ENCODE measurements at places on chromosomes 7 and 10.

DNA sequence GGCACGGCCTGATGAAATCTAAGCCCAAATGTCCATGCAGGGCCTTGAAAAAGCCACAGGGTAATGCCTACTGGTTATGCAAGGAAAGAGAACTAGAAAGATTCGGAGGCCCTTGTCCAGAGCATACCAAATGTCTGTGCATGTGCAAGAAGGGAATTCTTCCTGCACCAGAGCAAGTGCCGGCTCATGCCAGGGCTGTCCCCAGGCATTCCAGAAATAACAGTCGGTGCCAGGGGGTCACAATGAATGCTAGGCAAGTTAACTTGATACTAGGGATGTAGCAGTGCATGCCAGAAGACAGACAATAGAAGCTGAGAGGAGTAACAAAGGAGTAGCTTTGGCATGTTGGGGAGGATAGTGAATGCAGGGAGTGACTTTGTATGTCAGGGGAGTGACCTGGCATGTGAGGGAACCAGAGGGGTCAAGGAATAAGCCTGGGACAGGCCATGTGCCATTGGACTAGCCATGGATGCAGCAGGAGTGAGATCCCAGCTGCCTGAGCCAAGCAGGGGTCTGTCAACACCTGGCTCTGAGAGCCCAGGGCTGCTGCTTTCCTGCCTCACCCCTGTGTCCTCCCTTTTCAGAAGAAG, 119.5 kb upstream of the UNC5B start:
- DNase-seq = no peak

- no peak for DNase-seq
Observed at GRCh38 chr10:92124020-92124419, 166.9 kb downstream of the CPEB3 start.

DNA sequence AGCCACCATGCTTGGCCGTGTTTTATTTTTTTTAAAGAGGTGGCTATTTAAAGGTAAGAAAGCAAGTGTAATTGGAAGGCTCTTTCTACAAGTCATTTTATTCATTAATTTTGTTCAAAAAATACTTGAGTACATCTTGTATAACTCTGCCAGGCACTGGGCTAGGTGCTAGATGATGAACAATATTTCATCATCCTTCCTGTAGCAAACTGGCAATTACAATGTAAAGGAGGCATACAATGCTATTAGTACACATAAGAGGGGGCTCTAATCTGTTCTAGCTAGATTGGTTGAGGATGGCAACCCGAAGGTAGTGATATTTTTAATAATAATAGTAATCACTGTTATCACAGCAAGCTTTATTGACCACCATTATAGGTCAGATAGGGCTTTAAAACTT, 215.5 kb upstream of the KLF14 start:
- no peak for DNase-seq

GRCh38 chr10:28363376-28363775, 60.5 kb upstream of the MPP7 start:
- DNase-seq = no peak

DNA sequence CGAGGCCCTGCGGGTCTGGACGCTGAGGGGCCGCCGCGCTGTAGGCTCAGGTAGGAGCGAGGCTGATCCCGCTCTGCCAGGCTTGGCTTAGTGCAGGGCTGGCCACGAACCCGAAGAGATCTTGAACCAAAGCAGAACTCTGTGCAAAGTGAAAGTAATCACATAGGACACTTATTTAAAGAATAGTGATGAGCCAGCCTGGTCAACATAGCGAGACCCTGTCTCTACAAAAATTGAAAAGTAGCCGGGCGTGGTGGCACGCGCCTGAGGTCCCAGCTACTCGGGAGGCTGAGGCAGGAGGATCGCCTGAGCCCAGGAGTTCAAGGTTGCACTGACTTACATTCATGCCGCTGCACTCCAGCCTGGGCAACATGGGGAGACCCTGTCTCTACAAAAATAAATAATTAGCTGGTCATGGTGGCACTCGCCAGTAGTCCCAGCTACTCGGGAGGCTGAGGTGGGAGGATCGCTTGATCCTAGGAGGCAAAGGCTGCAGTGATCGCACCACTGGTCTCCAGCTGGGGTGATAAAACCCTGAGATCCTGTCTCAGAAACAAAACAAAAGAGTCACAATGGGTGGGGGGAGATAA, 541 bp downstream of the ZSCAN25 start:
- no peak for DNase-seq

DNA sequence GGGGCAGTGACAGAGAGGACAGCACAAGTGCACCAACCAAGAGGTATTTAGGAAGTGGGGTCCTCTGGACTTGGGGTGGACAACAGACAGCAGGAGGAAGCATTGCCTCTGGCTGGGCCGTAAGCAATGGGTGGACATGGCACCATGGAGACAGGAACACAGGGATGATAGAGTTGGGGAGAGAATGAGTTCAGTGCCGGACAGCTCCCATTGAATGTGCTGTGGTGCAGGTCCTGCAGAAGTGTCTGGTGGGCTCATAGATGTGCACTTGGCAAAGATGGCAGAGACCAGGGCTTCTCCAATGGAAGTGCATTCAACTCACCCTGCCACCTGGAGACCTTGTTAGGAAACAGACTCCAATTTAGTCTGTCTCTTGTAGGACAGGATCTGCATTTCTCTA, 341.5 kb upstream of the ZMIZ1 start:
- DNase-seq = no peak

DNA sequence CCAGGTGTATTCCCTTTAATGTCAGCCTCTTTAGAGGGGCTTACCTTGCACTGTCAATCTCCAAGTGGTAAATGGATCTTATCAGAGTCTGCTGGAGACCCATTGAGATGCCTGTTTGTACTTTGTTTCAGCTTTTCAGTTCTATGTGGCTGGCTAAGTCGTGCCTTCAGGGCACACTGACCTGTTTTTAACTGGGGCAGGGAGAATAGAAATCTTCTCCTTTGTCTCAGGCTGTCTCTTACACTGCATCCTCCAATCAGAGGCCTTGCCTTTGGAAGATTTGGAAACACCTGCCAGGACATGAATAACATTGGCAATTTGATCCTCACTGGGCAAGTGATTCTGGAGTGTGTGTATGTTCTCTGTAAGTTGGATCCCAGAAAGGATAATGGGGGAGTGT, 65.0 kb downstream of the POU6F2 start:
- DNase-seq = no peak

DNA sequence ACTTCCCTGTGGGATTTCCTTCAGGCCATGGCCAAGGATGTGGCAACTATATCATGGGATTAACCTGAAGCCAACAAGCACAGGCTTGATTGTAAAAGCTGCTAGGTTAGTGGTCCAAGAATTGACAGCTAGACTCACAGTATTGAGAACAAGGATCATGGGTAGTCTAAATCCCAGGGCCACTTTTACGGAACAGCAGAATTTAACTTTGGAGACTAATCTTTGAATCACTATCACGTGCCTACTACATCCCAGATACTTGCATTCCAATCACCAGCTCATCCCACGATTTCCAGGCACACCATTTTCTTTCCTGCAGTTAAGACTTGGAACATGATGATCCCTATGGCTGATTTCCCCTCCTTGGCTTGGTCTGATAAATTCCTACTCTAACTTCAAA, 65.6 kb upstream of the ADO start:
- no peak for DNase-seq

- DNase-seq = no peak
Observed at GRCh38 chr7:18363751-18364380, 131.7 kb upstream of the HDAC9 start.

- DNase-seq = no peak
Observed at GRCh38 chr10:130480491-130480890, 344.3 kb downstream of the GLRX3 start.

DNA sequence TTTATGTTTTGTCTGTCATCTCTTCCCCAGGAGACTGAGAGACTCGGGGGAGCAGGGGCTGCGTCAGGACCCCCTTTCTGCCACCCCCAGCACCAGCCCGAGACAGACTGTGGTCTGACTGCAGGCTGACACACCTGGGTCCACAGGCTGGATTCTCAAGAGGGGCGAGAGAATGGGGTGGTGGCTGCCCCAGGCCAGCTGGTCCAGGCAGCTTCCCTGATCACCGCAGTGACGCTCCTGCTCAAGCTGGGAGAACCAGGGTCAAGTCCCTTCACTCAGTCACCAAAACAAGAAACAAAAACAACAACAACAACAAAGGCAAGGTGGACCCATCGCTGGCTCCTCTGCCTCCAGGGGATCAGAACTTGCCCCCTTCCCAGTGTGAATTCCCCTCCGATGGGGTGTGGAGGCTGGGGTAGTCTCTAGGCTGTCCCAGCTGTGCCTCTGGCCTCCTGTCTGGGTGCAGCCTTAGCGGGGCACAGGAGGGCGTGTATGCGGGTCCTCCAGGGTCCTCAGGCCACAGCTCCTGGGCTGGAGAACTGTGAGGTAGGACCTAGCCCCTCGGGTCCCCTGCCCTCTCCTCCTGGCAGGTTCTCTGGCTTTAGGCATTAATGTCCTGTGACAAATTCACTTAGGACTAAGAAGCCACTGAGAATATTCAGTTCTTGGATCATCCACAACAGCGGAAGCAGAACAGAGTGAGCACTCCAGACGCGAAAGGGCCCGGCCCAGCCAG, 40.6 kb downstream of the PRKAG2 start:
- no peak for DNase-seq

- no peak for DNase-seq
Observed at GRCh38 chr10:45421221-45422097, 47.4 kb downstream of the ALOX5 start.

DNA sequence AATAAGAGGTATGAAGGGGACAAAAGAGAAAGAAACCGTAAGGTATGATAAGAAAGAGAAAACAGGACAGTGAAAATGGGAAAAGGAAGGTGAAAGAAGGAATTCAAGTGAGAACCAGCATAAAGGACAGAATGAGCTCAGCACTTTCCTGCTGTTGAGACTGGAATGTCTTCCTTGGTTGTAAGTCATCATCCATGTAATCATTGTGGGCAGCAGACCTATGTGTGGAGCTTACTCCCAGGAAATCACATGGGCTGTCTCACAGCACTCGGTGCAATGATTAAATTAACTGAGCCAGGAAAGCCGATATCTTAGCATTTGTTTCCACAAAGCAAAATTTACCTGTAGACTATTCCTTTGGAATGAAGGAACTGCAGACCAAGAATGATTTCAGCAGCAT, 118.1 kb downstream of the PRKCQ start:
- DNase-seq = no peak

DNA sequence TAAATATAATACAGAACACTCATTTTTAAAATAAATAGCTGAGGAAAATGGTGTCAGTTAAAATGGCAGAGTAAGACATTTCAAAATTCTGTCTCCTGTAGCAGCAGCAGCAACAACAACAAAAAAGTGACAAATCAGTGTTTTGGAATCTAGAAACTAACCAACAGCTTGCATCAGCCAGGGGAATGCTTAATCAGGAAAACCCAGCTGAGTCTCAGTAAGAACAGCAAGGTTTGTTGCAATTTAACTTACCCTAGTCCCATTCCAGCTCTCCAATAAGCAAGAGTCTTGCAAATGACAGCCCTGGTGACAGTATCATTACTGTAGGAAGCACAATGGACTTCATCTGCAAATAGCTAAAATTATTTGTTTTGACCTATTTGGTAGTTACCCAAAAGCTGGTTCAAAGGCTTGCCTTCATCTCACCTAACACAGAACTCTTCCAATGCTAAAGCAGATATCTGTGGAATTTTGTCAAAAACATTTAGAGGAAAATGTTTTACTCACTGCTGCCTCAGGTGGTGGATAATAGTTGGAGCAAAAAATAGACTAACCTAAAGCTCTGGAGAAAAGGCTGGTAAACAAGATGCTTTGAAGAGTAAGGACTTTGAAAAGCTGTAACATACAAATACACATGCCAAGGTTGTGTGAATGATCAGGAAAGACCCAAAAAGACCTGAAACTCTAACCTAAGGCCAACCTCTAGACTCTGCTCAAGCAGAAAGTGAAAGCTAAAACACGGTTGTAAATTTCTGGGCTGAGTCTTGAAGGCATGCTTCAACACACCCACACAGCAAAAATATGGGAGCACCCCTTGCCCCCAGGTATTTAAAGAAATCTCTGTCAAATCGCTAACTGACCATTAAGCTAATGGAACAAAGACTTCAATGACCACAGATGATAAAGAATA, 9.9 kb upstream of the ARHGAP22 start:
- no peak for DNase-seq

DNA sequence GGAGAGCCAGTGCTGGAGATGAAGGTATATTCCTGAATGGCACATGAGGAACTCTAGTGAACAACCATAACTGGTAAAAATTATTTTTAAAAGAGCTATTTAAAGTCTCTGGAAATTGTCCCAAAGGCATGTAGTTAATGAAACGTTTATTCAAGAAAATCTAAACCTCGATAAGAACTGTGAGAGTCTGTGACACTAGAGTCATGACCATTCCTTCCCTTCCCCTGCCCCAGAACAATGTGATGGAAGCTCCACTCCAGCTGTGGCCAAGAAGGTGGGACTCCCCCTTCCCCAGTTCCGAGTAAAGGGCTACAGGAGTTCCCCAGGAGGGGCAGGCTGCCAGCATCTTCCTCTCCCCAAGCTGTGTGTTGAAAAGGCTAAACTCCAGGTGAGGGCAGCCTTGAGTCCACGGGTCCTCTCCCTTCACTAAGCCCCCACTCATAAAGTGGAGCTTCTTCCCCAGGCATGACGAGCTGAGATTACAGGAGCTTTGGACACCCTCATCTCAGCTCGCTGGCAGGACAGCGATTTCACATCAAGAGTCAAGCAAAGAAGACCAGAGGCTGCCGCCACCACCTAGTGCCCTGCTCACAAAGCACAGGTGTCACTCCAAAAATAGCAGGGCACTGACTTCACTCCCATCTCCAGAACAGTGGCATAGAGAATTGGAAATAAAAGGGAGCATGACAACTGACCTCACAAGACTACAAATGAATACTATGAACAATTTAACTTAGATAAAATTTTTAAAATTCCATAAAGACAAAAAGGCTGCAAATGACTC, 68.5 kb downstream of the NHLRC2 start:
- no peak for DNase-seq

GRCh38 chr10:98338896-98339295, 70.9 kb upstream of the LOXL4 start:
- DNase-seq = no peak

DNA sequence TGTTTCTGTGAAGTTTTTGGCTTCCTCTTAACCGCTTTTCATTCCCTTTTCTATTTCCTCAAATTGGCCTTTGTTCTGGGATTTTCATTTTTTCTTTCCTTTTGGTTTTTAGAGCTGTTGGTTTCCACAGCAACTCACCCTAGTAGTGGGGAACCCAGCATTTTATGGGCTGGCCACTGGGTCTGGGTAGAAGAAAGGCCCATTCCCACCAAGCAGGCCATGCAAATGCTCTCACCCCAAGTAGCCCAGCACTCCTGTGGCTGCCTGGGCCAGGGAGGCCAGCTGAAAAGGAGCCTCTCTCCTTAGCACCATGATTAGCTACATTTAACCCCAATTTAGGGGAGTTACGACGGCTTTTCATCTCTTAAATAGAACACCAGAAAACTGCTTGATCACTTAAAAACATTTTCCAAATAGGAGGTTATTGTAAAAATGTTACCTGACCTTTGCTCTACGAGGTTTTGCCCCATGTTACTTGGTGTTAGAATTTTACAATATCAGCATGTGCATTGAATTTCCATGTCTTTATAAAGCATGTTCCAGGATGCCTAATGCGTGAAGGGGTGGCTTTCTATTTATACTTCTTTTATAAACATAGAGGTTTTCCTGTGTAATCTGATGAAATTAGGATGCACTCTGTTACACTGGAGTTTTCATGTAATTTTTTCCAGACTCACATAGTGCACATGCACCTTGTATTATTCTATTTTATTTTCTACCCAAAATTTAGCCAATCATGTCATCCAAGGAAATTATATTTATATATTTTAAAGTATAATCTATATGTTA, 75.4 kb downstream of the FAM171A1 start:
- DNase-seq = no peak

Measured in skeletal muscle cell (primary cell).